Thoracic aorta (tissue), 2 donors: ENCODE measurements at places on chromosomes 1 and 21. TPM values are rescaled to one million over a fixed set of nuclear protein-coding genes. Genes with fewer than 3 reads are reported as not detected.
A peak's percentile ranks its signal among the peaks of the same experiment; 100 is the strongest.

- H3K27me3 ChIP-seq, result no peaks in the 10 kb centered on the region
- peaks cover 54% of the 10 kb centered on the region for H3K36me3 ChIP-seq
- DNase-seq, result no peak
Measured at GRCh38 chr1:46687921-46688509, 16.4 kb downstream of the TEX38 start.

GRCh38 chr21:29641001-29641634 lies 298.7 kb downstream of the GRIK1 start:
- H3K36me3 ChIP-seq, result no peaks in the 10 kb centered on the region
- DNase-seq, result no peak
- H3K4me3 ChIP-seq, result no peak overlapping the region
- H3K27me3 ChIP-seq, result no peaks in the 10 kb centered on the region

C8B gene
- not detected for total RNA-seq

GRCh38 chr1:201503397-201504176 lies 3.3 kb downstream of the CSRP1 start:
- peaks cover 5% of the 10 kb centered on the region for H3K36me3 ChIP-seq
- peak; percentile 62 for DNase-seq
- H3K4me1 ChIP-seq, result peaks cover 38% of the 10 kb centered on the region
- no peaks in the 10 kb centered on the region for H3K27me3 ChIP-seq
- peak overlapping the region; percentile 96 for H3K27ac ChIP-seq
- H3K4me3 ChIP-seq, result peak overlapping the region; percentile 94

GRCh38 chr1:153946622-153947241 lies at the start of gene DENND4B:
DENND4B (minus strand) TSS chr1:153946718; CDS start chr1:153944374, 2,344 bp downstream.
- peak within 1 kb of the TSS; percentile 93 for H3K27ac ChIP-seq
- H3K4me3 ChIP-seq, result peak within 1 kb of the TSS; percentile 94
- DNase-seq, result peak; percentile 40
- no peaks in the 10 kb centered on the region for H3K27me3 ChIP-seq
- H3K4me1 ChIP-seq, result peaks cover 14% of the 10 kb centered on the region
- peaks cover 53% of the 10 kb centered on the region for H3K36me3 ChIP-seq
